Mammary epithelial cell (primary cell): ENCODE measurements at places on chromosomes 2 and 18. TPM values are rescaled to one million over a fixed set of nuclear protein-coding genes. Genes with fewer than 3 reads are reported as not detected.

Gene KIF1A
- under 0.01 TPM for total RNA-seq

Gene ZNF804A
- total RNA-seq = not detected in 2 replicates

Gene C2orf80
- total RNA-seq = not detected in 2 replicates

Gene ITGA4
- total RNA-seq = 12.8 and 24.9 TPM in 2 replicates

Gene SLC30A3
- total RNA-seq = 0.17 TPM

Gene SRD5A2
- total RNA-seq = under 0.01 TPM

Gene OTOS
- not detected for total RNA-seq

Gene REG1B
- total RNA-seq = not detected

Gene ORC4
- total RNA-seq = 35.0 and 38.9 TPM in 2 replicates

Gene GATA6
- total RNA-seq = 3.6 and 5.6 TPM in 2 replicates

Gene ANTXR1
- total RNA-seq = 23.3 TPM

Gene ACVR1C
- 0.83 TPM for total RNA-seq

Gene GAD1
- total RNA-seq = 3.0 and 5.2 TPM in 2 replicates

Gene PRKAG3
- not detected in 2 replicates for total RNA-seq

Gene TUBA4B
- total RNA-seq = not detected

Gene CNTNAP5
- total RNA-seq = not detected in 2 replicates

Gene REEP1
- total RNA-seq = under 0.01 TPM
